Thoracic aorta (tissue), 2 donors: ENCODE measurements at places on chromosomes 4 and X.

DNA sequence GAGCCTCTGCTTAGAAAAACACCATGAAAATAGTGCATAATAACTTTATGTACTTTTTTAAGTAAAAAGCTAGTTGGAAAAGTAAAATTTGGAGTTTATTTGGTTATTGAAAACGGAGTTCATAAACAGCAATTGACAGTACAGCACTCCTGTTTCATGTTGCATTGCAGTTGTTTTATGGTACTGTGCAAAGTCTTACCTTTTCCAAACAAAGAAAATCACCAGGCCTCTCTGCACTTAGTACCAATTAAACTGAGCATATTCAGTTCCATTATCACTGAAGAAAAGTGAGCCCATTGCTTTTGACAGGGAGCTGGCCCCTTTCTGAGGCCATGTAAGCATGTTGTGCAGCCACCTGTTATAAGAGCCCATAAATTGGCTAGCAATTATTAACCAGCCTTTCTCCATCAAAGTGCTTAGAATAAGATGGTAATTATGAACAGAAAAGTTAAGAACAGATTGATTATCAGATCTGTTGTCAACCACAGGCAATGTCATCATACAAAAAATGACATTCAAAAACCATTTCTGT is 376.6 kb upstream of the EMCN start:
- no peak for DNase-seq

- DNase-seq = no peak
These were observed 523.6 kb upstream of the BOD1L1 start for GRCh38 chr4:14151101-14151500.

GRCh38 chr4:17447056-17447455 is 64.8 kb downstream of the QDPR start:
- no peak for DNase-seq

DNA sequence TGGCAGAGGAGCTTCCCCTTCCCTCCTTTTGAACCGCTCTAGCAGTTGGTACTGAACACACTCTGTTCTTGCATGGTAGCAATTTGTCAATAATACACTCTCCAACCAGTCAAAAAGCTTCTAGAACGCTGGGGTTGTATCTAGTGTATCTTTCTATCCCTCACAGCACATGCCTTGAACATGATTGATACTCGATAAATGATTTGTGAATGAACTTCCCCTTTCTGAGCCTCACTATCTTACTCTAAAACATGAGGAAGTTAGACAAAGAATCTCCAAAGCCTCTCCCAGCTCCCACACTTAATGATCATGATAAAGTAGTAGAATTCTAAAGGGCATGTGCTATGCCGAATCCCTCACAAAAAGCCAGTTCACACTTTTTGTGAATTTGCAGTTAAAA is 64.4 kb downstream of the DLG3 start:
- no peak for DNase-seq

- DNase-seq = no peak
These were observed 277.1 kb downstream of the ADGRA3 start for GRCh38 chr4:22238742-22239141.

GRCh38 chr4:152460488-152460887 is 75.4 kb downstream of the FBXW7 start:
- DNase-seq = no peak

DNA sequence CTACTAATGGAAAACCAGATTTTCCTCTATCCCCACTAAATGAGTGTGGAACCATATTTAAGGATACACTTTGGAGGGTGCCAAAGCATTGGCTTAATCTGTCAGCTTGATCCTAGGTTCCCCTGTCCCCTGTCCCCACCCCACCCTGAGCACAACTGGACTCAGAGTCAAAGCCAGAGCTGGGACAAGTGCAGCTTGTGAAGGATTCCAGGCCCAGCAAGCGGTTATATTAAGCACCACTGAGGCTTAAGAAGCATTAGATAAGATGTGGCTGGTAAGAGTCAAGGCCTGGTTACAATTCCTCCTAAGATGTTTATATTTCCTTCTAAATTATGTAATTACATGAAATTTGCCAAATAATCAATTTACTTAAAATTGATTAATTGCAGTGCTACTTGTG is 350.0 kb upstream of the GATB start:
- no peak for DNase-seq

DNA sequence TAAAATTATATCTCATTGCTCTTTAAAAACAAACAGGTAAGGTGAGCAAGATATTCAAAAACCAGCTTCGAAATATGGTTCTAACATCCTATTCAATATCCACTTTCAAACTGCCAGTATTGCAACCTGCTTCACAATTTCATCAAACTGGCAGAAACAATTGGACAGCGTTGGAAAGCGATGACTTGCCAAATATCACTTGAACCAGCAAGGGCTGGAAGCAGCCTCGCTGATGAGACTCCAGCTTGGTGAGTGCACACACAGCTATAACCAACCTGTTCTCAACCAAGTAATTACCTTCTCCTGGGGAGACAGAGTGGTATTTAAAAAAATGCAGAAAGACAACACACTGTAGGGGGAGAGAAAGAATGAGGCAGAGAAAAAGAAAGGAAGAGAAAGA is 155.8 kb upstream of the RAI2 start:
- no peak for DNase-seq

- DNase-seq = no peak
These were observed 10.4 kb upstream of the NSUN7 start for GRCh38 chr4:40739347-40739746.

- DNase-seq = no peak
These were observed 47.8 kb upstream of the SETD7 start for GRCh38 chr4:139603576-139604410.

DNA sequence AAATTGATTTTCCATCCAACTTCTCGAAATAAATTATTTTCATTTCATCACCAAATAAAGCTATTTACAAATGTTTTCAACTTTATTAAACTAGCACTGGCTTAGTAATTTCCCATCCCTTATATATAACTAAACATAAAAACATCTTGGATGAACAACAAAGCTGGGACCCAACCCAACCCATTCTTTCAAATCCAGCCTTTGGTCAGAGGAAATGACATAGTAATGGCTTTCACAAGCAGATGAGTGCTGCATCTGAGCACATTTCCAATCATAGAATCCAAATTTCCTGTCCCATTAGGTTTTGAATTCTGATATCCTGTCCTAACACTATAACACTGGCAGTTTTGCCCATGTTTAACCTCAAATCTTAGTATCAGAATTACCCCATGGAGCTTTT is 7.9 kb upstream of the EMCN start:
- DNase-seq = no peak

GRCh38 chr4:80387390-80388283 is 52.1 kb downstream of the CFAP299 start:
- DNase-seq = no peak

DNA sequence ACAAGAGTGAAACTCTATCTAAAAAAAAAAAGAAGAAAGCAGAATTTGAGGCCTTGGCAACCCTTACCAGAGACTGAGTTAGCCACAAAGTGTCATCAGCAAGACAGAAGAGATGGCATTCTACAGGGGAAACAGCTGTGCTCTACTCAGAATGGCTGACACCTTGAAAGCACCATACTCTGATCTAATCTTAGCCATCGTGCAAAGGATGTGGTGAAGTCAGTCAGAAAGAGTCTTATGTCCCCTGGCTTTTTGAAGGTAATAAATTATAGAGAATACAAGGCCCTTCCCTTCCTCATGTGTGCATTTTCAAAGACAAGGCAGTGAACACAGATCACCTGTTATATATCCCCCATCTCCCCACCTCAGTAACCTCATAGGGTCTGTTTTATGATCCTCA is 13.2 kb downstream of the CLNK start:
- no peak for DNase-seq

- DNase-seq = no peak
These were observed 254.6 kb upstream of the LDB2 start for GRCh38 chr4:17152941-17153540.

- DNase-seq = no peak
These were observed 85.7 kb downstream of the QDPR start for GRCh38 chr4:17426222-17426621.

DNA sequence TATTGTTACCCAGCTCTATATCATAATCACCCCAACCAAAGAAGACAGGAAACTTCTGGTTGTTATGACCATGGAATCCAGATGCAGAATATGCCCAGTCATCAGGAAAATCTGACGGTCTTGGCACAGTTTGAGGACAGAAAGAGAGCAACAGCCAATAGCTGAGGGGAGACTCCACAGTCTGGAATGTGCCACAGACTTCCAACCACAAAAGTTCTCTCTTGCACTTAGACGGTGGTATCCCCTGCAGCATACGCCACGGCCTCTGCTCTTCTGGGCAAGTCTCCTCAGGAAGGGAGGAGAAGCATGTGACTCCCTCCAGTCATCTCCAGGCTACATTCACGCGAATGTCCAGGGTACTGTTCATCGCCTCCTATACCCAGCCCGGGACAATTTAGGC is 18.4 kb downstream of the ZNF827 start:
- no peak for DNase-seq

- no peak for DNase-seq
These were observed 512 bp downstream of the NOP14 start for GRCh38 chr4:2962614-2963174.

DNA sequence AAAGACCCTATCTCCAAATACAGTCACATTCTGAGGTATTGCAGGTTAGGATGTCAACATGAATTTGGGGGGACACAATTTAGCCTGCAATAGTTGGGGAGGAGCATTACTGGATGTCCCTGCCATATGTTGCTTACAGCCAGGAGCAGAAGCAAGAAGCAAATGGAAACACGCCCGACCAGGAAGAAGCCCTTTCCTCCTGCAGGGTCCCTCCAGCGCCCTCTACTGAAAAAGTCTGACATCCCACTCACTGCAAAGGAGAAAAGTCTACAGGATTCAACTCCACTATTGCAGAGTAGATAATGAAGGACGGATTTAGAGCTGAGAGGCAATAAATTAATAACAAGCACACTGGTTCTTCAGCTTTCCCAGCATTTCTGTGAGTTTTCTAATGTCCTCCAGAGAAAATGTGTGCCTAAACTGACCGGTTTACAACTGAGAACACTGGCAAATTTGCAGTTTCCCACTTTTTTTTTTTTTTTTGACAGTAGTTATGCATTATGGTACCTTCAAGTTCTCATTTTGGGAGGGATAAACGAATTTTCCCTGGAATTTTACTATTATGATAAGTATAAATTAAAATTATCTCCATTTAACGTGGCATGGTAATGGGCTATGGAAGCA is 31.7 kb downstream of the COQ2 start:
- DNase-seq = no peak

DNA sequence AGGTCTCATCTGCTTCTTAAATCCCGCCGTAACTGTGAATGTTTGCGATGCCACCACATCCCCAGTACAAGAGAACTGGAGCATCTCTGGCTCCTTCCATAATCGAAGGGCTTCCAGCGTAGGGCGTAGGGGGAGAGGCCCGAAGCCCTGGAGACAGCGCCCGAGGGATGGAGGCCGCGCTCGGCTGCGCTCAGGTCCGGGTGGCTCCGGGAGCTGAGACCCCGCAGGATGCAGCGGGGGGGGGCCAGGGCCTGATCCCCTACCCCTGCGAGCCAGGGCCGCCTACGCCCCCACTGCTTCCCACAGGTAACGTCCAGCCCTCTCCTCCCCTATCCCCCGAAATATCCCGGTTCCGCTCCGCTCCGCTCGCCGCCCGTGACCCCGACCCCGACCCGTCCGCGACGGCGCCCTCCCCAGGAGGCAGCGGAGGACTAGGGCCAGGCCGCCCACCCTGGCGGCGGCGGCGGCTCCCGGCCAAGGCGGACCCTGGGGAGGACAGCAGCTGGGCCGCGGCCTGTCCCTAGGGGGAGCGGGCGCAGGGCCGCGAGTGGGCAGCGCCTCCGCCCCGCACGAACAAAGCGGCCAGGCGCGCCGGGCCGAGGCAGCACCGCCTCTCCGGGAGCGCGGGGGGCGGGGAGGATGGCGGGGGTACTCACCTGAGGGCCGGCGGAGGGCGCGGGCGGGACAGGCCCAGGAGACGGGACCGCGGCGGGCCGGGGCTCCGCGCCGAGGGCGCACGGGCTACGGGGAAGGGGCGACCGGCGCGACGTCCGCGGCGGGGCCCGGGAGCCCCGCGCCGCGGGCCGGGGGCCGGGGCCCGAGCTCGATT is 723 bp downstream of the WDFY3 start:
- no peak for DNase-seq

DNA sequence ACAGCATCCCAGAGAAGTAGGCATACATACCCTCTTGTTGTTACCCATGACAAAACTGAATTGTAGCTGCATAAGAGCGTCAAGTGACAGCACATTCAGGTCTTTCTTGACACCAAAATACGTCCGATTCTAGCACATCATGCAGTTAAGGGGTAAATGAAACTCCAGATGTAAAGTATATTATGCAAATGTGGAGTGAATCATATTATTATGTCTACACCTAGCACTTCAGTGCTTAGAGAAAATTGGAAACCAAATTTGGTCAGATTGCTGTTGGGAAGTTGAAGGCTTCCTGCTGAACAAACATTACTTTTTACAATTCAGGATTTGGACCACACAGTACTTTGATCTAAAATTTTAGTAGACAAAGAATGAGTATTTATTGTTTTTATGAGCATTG is 24.2 kb upstream of the LEF1 start:
- no peak for DNase-seq

DNA sequence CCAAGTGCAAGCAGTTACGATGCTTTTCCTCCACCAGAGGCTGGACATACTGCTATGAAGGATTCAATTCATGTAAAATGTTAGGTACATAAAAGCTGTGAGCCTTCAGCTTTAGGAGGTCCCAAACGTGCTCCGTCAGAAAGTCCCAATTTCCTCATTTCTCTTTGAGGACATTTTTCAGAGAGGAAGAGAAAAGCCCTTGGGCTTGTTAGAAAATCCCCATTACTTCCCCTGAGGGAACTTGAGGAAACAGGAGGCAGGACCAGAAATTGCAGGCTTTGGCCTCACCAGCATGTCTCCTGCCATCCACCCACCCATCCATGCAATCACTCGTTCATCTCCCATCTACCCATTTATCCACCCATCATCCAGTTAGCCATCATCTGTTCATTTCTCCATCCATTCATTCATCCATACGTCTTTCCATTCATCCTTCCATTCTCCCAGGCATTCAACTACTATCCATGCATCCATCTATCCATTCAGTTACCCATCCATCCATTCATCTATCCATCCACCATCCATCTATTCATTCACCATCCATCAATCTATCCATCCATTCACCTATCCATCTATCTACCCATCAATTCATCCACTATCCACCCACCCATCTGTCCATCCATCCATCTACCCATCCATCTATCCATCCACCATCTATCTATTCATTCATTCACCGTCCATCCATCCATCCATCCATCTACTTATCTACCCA is 223.5 kb downstream of the AFAP1 start:
- no peak for DNase-seq

- no peak for DNase-seq
These were observed 201.7 kb upstream of the ANK2 start for GRCh38 chr4:112847781-112848180.

DNA sequence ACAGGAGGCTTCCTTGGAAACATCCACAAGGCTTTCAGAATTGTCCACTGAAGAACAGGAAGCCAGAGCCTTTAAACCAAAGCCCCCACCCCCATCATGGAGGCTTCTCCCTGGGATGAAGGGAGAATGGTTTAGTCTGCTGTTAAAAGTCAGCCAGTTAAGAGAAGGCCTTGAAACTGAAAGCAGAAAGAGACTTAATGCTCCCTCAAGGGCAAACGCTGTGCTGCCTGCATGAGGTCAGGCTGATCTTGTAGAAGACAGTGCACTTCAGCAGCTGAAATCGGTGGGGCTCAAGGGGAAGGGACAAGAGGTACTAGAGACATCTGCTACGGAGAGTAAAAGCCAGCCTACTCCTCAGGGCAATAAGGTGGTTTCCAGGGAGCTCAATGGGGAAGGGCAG is 69.0 kb downstream of the HPRT1 start:
- no peak for DNase-seq

- no peak for DNase-seq
These were observed 65.4 kb upstream of the ENPP6 start for GRCh38 chr4:184282895-184283654.
